ENCODE measurements at places on chromosomes 3 and 15. TPM values are rescaled to one million over a fixed set of nuclear protein-coding genes. Genes with fewer than 3 reads are reported as not detected.

PARP14 gene
- 48.1 TPM for total RNA-seq

MKRN3 gene
- total RNA-seq = 1.4 TPM

SCAANT1 gene
- not detected for total RNA-seq

ANKRD63 gene
- not detected for total RNA-seq

PCOLCE2 gene
- total RNA-seq = 60.7 TPM

PCSK6 gene
- 11.6 TPM for total RNA-seq

TNNC1 gene
- 1.8 TPM for total RNA-seq

P2RY14 gene
- total RNA-seq = 0.43 TPM

STARD9 gene
- total RNA-seq = 4.0 TPM

CORO2B gene
- total RNA-seq = 5.3 TPM

CHRNA5 gene
- 0.14 TPM for total RNA-seq

PLCB2 gene
- under 0.01 TPM for total RNA-seq

GRIP2 gene
- 0.55 TPM for total RNA-seq

AADACL2 gene
- not detected for total RNA-seq

All from smooth muscle cell of bladder (primary cell).